NCI-H187 (cell line): ENCODE measurements at places on chromosomes 16 and 17.

GRCh38 chr16:72978212-72978611 lies 69.7 kb downstream of the ZFHX3 start:
- DNase-seq, result no peak

GRCh38 chr17:70521821-70522256 lies 352.5 kb downstream of the KCNJ2 start:
- DNase-seq, result no peak

GRCh38 chr16:57955572-57956188 lies 15.2 kb downstream of the CNGB1 start:
- DNase-seq, result no peak

- DNase-seq, result no peak
Measured at GRCh38 chr17:57838453-57838852, 11.4 kb downstream of the MRPS23 start.

- no peak for DNase-seq
Measured at GRCh38 chr17:36674278-36674650, 72.9 kb downstream of the MRM1 start.

DNA sequence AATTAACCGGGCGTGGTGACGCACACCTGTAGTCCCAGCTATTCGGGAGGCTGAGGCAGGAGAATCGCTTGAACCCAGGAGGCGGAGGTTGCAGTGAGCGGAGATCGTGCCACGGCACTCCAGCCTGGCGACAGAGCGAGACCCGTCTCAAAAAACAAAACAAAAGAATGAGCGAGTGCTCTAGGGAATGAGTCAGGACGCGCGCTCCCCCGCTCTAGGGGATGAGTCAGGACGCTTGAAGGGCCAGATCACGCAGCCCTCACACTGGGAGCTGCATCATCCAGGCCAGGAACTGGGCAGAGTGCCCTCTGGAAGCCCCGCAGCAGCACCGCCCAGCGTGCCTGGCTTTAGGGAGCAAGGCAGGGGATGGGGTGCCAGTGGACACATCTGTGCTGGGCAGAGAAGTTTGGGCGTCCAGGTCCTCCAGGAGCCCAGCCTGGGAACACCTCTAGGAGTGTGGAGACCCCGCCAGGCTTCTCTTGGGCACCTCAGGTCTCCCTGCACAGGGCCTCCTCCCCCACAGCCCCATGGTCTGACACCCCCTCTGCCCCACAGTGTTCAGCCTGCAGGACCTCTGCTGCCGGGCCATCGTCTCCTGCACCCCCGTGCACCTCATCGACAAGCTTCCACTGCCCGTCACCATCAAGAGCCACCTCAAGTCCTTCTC lies 3.9 kb upstream of the WFIKKN1 start:
- no peak for DNase-seq

GRCh38 chr16:14202697-14203096 lies 131.6 kb downstream of the MRTFB start:
- DNase-seq, result no peak
